Testis (tissue), 5 donors: ENCODE measurements at places on chromosomes 4 and X. TPM values are rescaled to one million over a fixed set of nuclear protein-coding genes. Genes with fewer than 3 reads are reported as not detected.

- no peak for DNase-seq
Observed at GRCh38 chr4:73021634-73022033, 47.9 kb downstream of the COX18 start.

RBM47 gene
- 17.8 TPM for polyA plus RNA-seq

DNA sequence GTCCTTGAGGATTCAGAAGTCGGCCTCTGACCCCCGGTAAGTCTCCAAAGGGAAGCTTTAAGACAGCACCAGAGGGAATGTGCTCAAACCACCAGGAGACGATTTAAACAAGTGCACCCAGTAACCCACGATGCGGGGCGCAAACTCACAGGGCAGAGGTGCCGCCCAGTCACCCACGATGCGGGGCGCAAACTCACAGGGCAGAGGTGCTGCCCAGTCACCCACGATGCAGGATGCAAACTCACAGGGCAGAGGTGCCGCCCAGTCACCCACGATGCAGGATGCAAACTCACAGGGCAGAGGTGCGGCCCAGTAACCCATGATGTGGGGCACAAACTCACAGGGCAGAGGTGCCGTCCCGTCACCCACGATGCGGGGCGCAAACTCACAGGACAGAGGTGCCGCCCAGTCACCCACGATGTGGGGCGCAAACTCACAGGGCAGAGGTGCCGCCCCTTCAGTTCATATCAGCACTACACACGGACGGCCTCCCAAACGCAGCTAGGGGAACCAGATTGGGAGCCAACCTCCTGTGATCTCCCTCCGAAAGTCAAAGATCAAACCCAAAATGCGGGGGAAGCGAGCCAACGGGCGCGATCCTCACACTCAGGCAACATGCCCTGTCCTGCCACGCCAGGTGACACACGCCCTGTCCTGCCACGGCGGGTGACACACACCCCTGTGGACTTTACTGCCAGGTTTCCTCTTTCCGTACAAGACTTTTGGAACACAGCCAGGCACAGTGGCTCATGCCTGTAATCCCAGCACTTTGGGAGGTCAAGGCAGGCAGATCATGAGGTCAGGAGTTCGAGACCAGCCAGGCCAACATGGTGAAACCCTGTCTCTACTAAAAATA, 11.3 kb downstream of the PPP2R3B start:
- no peak for DNase-seq

DNA sequence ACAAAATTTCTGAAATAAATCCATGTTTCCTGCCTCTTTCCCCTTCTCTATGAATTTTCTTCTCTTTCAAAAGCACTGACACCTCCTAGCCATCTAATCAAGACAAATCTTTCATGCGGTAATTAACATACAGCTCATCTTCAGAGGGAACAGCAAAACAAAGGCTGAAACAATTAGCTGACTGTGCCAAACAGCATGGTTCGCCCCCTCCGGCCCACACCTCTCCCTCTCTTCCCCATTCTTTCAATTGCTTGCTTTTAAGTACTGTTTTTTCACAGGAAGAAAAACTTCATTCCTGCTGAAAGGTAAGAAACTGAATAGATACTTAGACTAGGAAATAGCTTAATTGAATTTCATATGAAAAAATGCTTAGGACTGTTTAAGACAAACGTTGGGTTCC, 291.1 kb upstream of the NOCT start:
- DNase-seq = no peak

SLITRK2 gene
- polyA plus RNA-seq = 0.75 TPM

- DNase-seq = no peak
Observed at GRCh38 chr4:53150631-53151488, 215.0 kb downstream of the SCFD2 start.

DNA sequence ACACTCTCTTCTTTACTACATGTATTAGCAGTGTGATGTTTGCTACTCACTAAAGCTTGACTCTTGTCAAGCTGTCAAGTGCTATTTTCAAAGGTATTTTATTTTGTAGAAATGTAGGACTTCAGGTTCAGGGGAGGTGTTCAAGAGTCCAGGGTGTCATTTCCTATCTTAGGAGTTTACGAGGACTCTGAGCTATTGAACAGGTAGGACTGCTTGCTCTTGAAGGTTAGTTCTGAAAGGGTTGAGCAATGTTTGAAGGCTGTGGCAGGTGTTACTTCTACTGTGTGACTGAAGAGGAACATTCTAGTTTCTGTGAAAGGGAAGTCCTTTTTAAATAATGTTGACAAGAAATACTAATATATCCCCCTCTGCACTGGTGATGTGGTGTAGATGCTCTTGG, 1151.2 kb downstream of the PDHA2 start:
- DNase-seq = no peak

TMEM131L gene
- 9.1 TPM for polyA plus RNA-seq

DNA sequence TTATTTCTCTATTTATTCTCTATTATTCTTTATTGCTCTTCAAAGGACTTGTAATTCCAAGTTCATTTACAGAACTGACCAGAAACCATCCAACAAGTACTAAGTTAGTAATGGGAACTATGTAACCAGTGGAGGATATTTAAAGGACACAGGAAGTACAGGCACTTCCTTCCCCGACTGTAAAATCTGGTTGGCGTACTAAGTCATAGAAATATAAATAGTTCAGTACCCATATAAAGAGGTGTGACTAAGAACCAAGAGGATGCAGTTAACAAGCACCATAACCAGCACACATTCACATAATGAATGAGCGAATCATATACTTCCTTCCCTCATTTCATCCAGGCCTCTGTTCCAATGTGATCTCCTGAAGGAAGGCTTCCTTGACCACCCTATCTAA, 3.6 kb upstream of the EIF4E start:
- no peak for DNase-seq
